NCI-H2107 (cell line): ENCODE measurements at places on chromosomes 7 and 10.

- DNase-seq = no peak
These were observed 1.9 kb upstream of the INSYN2A start for GRCh38 chr10:127198307-127198706.

- DNase-seq = no peak
These were observed 6.8 kb downstream of the TBATA start for GRCh38 chr10:70778267-70778924.

DNA sequence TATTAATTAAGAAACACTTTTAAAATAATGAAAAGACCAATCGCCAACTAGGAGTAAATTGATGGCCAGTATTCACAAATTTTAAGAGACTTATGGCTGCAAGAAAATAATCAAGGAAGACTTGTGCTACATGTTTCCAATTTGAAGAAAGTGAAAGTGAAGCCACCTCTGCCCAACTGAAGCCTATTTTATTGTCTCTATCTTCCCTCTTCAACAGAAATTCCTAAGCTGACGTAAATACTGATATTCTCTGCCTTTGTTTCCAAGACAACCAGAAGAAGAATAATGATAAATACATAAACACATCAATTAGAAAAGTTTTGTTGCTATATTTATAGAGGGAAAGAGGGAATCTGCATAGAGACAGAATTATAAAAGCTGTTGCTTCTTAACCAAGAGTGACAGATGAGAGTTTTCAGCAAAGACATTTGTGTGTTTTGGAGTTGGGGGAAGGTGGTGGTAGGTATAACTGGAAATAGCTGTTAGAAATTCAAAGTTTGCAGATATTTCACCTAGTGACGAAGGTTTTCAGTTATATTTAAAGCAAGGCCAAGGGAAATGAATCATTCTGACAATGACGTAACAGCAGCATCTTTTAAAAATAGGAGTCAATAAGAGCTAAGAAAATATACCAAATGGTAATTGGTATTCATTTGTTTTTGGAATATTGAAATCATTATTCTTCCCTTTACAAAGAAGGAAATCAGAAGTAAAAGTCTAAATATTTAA is 576.6 kb upstream of the SORCS1 start:
- no peak for DNase-seq

DNA sequence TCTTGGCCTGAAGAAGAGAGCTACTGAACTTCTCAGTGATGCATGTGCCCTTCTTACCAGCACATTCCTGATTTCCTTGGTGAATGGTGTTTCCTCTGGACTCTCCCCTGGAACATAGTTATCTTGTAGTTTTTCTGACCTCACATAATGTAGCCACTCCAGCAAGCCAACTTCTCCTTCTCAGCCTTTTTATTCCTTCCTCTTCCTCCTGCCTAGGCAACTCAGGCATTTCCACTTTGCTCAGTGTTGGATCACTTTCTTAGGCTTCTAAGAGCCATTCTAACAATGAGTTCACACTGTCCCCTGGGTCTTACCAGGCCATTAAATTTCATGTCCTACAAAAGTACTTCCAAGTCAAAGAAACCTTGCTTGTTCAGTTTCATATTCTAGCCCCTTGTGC is 3.6 kb upstream of the PTTG1IP2 start:
- no peak for DNase-seq

GRCh38 chr10:68987611-68988010 is 992 bp upstream of the KIFBP start:
- DNase-seq = no peak

DNA sequence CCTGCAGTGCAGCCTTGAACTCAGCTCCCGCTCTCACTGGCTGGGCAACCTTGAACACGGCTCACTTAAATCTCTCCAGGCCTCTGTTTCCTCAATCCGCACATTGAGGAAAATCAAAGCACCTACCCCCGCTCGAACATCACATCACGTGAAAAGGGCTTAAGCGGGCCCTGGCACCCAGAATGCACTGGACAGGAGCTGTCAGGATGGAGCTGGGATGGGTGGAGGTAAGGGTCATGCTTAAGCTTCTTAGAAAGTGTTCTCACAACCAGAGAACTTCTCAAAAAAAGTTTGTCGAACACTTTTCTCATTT is 55.7 kb upstream of the MGMT start:
- DNase-seq = no peak

- no peak for DNase-seq
These were observed 130.1 kb downstream of the OTUD1 start for GRCh38 chr10:23568996-23569395.
